ENCODE measurements at places on chromosomes 1 and 21. TPM values are rescaled to one million over a fixed set of nuclear protein-coding genes. Genes with fewer than 3 reads are reported as not detected.

Gene DEDD
- 37.5 TPM for total RNA-seq

GRCh38 chr1:152112101-152112884 lies 3.0 kb downstream of the TCHH start:
- peaks cover 33% of the 10 kb centered on the region for H3K4me1 ChIP-seq
- peak; percentile 61 for DNase-seq
- peaks cover 92% of the 10 kb centered on the region for H3K27me3 ChIP-seq
- no peak overlapping the region for H3K27ac ChIP-seq

Gene LDLRAD1
- 0.41 TPM for total RNA-seq

DNA sequence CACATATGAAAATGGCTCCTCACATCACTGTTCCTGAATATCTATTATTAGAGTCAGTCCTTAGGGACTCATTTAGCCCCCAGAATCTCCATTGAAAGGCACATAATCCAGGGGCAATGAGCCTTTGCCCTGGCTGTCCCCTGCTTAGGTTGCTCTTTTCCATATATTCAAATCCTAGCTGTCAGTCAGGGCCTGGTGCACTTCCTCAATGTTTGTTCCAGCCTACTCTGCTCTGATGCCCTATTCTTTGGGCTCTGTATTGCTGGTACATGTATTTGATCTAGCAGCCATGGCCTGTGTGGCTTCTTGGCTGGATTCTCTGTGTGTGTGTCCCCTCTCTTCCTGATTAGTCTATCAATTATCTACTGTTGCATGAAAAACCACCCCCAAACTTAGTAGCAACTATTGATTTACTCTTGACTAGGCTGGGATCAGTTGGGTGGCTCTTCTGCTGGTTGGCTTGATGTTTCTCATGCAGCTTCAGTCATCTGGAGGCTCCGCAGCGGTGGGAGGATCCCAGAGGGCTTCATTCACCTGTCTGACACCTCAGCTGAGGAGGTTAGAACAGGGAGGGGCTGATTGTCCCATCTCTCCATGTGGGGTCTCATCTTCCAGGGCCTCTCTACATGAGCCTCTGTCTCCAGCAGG lies 107.5 kb downstream of the DTL start:
- H3K36me3 ChIP-seq = no peaks in the 10 kb centered on the region
- no peak for DNase-seq
- peaks cover 5% of the 10 kb centered on the region for H3K4me1 ChIP-seq
- no peak overlapping the region for H3K4me3 ChIP-seq
- no peaks in the 10 kb centered on the region for H3K27me3 ChIP-seq
- no peak overlapping the region for H3K27ac ChIP-seq

- no peak overlapping the region for H3K4me3 ChIP-seq
- DNase-seq = no peak
- H3K27me3 ChIP-seq = no peaks in the 10 kb centered on the region
- H3K4me1 ChIP-seq = peaks cover 18% of the 10 kb centered on the region
- no peaks in the 10 kb centered on the region for H3K36me3 ChIP-seq
These were observed 6.4 kb downstream of the CLCA2 start for GRCh38 chr1:86430376-86430775.

DNA sequence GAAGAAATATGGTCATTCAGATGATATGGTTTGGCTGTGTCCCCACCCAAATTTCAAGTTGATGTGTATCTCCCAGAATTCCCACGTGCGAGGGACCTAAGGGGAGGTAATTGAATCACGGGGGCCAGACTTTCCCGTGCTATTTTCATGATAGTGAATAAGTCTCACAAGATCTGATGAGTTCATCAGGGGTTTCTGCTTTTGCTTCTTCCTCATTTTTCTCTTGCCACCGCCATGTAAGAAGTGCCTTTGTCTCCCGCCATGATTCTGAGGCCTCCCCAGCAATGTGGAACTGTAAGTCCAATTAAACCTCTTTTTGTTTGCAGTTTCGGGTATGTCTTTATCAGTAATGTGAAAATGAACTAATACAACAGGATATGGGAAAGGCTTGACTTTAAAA lies 1.4 kb upstream of the DPM3 start:
- peaks cover 5% of the 10 kb centered on the region for H3K27me3 ChIP-seq
- no peak overlapping the region for H3K4me3 ChIP-seq
- H3K27ac ChIP-seq = no peak overlapping the region
- H3K36me3 ChIP-seq = peaks cover 15% of the 10 kb centered on the region

DNA sequence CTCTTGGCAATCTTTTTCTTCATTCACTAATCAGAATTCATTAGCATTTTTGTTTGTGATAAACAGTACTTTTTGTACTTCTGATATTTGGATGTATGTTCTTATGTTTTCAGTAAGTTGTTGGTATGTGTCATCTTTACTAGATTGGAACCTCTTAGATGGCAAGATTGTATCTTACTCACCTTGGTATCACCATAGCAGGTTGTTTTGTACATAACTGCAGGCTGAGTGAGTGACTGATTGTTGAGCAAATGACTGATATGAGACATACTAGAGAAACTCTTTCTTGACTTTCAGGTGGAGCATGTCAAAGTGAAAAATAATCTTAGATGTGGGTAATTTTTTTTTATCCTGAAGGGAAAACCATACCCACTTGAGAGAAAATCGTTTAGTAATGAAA lies 173.7 kb downstream of the CLEC20A start:
- H3K27ac ChIP-seq = no peak overlapping the region
- H3K4me1 ChIP-seq = no peaks in the 10 kb centered on the region
- H3K36me3 ChIP-seq = no peaks in the 10 kb centered on the region
